ENCODE measurements at places on chromosomes 16 and 17. TPM values are rescaled to one million over a fixed set of nuclear protein-coding genes. Genes with fewer than 3 reads are reported as not detected.

The LRRC3C gene
- total RNA-seq: not detected

The CDH8 gene
- not detected for total RNA-seq

The WNT3 gene
- total RNA-seq: 0.88 TPM

The SCGB1C2 gene
- total RNA-seq: not detected

The CMTM2 gene
- total RNA-seq: not detected

The SLC52A1 gene
- not detected for total RNA-seq

The MYADML2 gene
- total RNA-seq: not detected

- peak; percentile 79 for DNase-seq
- no peaks in the 10 kb centered on the region for H3K27me3 ChIP-seq
- no peak overlapping the region for H3K4me3 ChIP-seq
- H3K4me1 ChIP-seq: peaks cover 26% of the 10 kb centered on the region
Measured at GRCh38 chr16:82699711-82700495, 73.1 kb downstream of the CDH13 start.

- H3K27ac ChIP-seq: no peak overlapping the region
- no peaks in the 10 kb centered on the region for H3K4me1 ChIP-seq
- no peak overlapping the region for H3K4me3 ChIP-seq
- no peak for DNase-seq
- H3K27me3 ChIP-seq: no peaks in the 10 kb centered on the region
Measured at GRCh38 chr16:48282636-48283263, 35.4 kb upstream of the ABCC11 start.

DNA sequence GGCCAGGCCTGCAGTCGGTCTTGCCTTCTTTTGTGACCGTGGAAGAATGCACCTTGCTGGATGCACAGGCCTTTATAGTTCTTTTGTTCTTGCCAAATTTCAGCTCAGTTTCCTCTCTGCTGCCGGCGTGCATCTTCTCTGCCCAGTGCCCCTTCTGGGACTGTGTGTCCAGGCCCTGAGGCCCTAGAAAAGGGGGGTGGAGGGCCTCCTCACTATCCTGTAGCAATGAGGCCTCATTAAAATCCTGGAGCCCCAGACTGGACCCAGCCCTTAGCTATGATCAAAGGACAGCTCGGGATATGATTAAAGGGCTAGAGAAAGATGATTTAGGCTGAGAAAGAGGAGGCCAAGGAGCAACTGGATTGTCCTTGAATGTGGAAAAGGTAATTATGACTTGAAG, 229.8 kb downstream of the SEC14L1 start:
- DNase-seq: peak; percentile 68
- H3K36me3 ChIP-seq: no peaks in the 10 kb centered on the region
- peaks cover 65% of the 10 kb centered on the region for H3K4me1 ChIP-seq
- no peak overlapping the region for H3K4me3 ChIP-seq
- H3K27ac ChIP-seq: peak overlapping the region; percentile 92

DNA sequence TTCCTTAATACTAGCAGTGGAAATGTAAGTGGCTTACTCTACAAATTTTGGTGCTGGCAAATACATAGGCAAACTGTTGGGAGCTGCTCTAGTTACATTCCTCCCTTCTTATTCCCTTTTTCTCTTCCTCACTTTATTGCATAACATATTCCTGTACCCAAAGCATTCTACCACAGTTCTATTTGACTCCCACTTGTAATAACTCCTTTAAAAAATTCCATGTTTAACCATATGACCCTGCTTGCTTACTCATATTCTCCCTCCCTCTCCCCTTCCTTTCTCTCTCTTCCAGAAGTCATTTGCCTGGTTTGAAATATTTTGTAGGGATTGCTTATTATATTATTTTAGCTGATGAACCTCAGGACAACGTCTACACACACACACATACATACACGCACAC, 22.7 kb downstream of the NQO1 start:
- no peak overlapping the region for H3K27ac ChIP-seq
- H3K36me3 ChIP-seq: peaks cover 27% of the 10 kb centered on the region
- H3K27me3 ChIP-seq: no peaks in the 10 kb centered on the region
- peaks cover 14% of the 10 kb centered on the region for H3K4me1 ChIP-seq
- no peak for DNase-seq

- no peak overlapping the region for H3K4me3 ChIP-seq
- no peak for DNase-seq
- H3K36me3 ChIP-seq: no peaks in the 10 kb centered on the region
Measured at GRCh38 chr16:54402873-54403272, 116.3 kb upstream of the IRX3 start.

GRCh38 chr17:38852771-38853291, 690 bp downstream of the RPL23 start:
- peak overlapping the region; percentile 82 for H3K4me3 ChIP-seq
- peak overlapping the region; percentile 88 for H3K27ac ChIP-seq
- peaks cover 19% of the 10 kb centered on the region for H3K4me1 ChIP-seq
- H3K27me3 ChIP-seq: no peaks in the 10 kb centered on the region
- DNase-seq: peak; percentile 73
- peaks cover 50% of the 10 kb centered on the region for H3K36me3 ChIP-seq

DNA sequence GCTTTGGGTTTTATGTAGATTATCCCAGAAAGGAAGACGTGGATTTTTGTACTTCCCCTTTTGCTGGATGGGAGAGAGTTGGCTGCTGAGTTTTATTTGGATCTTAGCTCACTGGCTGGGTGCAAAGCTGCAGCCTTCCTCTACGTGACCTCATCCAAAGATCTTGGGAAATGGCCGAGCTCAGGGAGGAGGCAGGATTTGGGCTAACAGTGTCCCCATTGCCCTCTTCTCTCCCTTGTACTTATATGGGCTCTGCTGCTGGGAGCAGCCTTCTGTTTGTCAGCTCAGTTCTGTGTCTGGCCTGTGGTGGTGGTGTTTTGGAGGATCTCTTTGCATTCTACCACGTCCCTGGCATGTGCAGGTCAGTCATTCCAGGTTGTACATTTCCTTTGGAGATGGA, 2.0 kb downstream of the AOC3 start:
- no peaks in the 10 kb centered on the region for H3K36me3 ChIP-seq
- H3K27ac ChIP-seq: no peak overlapping the region

DNA sequence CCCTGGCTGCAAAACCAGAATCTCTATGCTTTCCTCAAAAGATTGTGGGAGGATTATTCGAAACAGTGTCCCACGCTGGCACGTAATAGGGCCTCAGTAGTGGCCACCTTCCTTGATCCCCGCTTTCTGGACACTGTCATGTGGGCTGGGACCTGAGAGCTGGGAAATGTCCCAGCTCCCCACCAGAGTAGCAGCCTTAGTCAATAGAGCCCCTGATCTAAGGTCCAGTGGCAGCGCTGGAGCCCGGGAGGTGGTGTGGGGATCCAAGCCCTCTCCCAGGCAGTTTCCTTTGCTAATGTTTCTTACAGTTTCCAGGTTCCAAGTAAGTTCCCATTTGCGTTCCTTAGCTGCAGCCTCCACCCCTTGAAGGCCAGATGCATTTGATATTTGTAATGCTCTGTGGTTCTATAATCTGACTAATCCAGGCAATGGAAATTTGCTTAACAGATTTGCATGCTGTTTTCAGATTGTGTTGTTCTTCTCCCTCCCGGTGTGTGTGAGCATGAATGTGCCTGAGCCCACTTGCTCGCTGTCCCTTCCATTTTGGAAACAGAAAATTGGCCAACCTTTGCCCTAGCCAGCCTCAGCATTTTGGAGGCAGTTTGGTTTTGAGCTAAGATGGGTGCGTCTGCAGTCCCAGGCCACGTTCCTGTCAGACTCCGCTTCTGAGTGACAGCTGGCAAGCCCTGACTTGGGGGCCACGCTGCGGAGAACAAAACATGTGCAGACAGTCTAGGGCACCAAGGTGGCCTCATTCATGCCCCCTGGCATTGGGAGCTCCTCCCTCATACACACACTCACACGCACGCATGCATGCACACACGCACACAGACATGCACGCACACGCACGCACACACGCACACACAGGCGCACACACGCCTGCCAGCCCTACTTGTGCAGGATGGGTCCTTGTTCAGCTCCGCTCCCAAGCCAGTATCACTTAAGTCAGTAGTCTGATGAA, 69.4 kb downstream of the CCDC182 start:
- no peak overlapping the region for H3K27ac ChIP-seq
- no peaks in the 10 kb centered on the region for H3K27me3 ChIP-seq
- peaks cover 9% of the 10 kb centered on the region for H3K4me1 ChIP-seq
- H3K36me3 ChIP-seq: no peaks in the 10 kb centered on the region
- no peak for DNase-seq
- no peak overlapping the region for H3K4me3 ChIP-seq
